ENCODE measurements at places on chromosomes 16 and 17.
A peak's percentile ranks its signal among the peaks of the same experiment; 100 is the strongest.

- DNase-seq = no peak
These were observed 12.0 kb upstream of the KRT23 start for GRCh38 chr17:40949418-40949817.

GRCh38 chr17:50420419-50421112 is 5.5 kb upstream of the ACSF2 start:
- no peak for DNase-seq

- peak; percentile 78 for DNase-seq
These were observed 42.6 kb downstream of the KLHDC4 start for GRCh38 chr16:87723226-87723623.

GRCh38 chr17:64024781-64025731 is 4.6 kb upstream of the ICAM2 start:
- no peak for DNase-seq

GRCh38 chr16:10495031-10495345 is 85.4 kb downstream of the EMP2 start:
- no peak for DNase-seq

DNA sequence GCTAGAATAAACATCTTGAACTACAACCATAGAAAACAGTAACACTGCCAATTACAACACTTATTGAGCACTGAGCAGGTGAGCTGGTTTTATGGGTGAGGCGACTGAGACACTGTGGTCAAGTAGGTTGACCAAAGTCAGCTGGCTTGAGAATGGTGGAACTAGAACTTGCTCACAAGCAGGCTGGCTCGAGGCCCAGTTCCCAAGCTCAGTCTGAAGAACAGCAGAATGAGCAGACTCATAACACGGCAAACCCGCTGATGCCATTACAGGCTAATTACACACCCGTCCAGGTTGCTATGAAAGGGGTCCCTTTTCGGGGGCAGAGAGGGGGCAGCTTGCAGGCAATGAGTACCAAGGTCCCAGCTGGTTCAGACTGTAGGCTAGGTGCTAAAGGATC is 6.5 kb downstream of the ZZEF1 start:
- peak; percentile 80 for DNase-seq
